ENCODE measurements at places on chromosomes 1 and 21.

GRCh38 chr1:89064632-89065031 is 376 bp downstream of the GBP1 start:
- no peak for DNase-seq

- no peak for DNase-seq
Observed at GRCh38 chr1:245378311-245378722, 223.5 kb downstream of the KIF26B start.

GRCh38 chr1:87760155-87760554 is 431.5 kb downstream of the LMO4 start:
- DNase-seq, result no peak

DNA sequence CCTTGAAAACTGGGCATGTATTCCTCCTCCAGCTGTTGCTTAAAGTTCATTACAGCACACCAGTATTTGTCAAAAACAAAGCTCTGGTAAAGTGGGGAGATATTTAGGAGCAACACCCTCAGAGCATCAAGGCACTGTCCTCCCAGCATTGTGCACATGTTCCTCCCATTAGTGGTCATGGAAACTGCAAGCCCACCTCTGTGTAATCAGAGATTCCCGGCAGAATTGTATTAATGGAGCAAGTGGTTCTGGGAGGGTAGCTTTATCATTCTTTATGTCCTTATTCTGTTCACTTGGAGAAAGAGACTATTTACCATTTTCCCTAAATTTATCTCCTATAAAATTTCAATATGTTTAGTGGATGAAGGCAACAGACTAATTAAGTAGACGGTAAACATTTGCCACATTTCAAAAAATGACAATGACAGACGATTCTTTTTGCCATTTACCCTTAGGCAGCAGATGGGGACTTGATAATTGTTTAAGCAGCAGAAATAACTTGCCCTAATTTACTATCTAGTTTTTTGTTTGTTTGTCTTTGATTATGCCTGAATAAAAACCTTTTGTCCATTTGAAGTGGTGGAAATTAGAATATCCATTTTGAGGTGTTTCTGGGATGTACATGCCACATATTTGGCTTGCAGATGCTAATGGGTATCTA is 289.6 kb upstream of the ST6GALNAC5 start:
- DNase-seq, result no peak

DNA sequence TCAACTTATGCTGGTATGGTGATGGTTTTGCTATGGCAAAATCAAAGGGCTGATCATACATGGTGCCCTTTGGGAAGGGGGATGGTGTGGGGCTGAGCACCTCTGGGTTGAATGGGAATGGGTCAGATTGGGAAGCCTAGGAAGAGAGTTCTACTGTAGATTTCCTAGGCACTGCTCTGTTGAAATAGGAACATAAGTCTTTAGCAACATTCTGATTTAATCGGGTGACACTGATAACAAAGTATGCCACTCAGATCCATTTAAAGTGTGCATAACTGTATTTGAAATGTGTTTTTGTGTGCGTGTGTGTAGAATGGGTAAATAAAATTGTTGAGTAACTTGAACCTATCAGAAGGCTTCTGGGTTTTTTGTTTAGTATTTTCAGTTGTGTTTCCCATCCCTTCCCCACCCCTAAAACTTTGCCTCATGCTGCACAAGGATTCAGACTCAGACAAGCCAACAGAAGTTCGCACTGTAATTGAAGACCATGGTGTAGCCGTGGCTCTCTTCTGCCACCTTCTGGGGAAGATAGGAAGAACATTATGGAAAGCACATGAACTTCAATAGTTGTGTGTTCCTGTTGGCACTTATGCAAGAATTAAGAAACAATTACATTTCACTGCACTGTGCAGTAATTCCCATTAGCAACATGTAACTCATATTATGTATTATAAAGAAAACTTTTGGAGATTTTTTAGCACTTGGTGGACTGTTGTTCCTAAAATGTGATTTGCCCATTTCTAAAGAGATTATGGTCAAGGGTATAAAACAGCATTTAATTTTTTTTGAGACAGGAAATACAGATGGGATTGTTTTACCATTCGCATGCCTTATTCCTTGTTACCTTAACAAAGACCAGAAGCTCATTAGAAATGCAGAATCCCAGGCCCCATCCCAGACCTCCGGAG is 10.9 kb upstream of the C4BPB start:
- DNase-seq, result peak; percentile 54

DNA sequence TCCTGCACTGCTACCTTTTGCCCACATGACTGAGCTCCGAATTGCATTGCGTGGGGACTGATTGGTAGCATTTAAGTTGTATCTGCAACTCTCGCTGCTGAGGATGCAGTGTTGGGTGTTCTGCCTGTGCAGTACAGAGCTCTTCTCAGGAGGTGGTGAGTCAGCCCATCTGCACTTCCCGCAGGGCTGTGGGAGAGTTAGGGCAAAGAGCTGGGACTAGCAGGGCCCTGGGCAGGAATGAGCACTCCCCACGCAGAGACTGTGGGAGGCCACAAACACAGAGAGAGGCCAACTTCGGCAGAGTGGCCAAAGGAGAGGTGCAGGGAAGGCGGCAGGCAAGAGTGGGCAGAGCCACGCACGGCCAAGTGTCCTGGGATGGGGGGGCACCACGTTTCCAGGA is 244.7 kb downstream of the SIPA1L2 start:
- DNase-seq, result no peak

GRCh38 chr1:207336559-207337467 is 15.3 kb downstream of the CD55 start:
- DNase-seq, result peak; percentile 78

DNA sequence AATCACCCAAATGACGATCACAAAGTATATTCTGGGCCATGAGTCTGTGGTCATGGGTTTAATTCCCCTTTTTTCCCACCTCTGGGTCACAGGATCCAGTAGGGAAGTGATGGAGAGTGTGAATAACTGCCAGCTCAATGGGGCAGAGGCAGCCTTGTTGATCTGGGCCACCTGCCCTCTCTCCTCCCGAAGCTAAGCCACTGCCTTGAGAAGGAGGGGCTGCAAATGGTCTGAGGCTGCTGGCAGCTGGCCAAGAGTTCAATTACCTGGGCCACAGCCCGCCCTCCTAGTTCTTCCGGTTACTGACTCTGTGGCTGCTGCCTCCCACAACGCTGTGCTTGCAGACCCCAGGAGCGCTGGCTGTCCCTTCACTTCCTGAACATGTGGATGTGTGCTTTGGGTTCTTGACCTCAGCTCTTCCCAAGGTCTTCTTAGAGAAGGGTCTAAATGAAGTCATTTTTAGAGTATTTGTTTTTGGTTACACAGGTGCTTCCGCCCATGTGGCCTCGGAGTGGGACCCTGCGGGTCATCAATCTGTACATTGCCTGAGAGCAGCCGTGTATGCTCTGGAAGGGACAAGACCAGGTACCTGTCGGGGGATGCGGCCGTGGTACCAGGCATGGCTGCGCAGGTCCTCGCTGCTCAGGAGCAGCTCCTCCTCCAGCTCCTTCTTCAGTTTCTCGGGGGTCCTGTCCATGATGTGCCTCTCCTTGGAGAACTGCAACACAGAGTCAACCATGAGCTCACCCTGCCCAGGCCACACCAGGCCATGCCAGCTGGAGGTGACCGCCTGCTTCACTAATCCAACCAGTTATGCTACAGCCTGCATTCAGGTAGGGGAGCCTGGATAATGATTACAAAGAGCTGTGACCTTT is 89.7 kb downstream of the BCAR3 start:
- DNase-seq, result no peak

DNA sequence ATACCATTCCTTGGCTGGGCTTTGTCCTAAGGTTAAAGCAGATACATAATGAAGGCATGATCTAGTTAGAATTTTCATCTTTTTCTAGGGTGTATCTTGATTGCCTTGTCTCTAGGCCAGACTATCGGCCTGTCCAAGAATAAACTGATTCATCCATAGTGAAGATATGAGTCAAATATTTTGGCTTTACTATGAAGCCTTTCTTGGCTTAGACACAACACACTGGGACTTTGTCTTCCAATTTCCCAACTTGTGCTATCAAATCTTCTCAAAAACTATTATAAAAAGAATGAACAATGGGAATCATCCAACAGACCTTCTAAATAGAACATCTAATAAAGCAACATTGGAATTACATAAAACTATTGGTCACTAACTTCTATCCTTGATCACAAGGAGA is 64.8 kb downstream of the WARS2 start:
- no peak for DNase-seq

DNA sequence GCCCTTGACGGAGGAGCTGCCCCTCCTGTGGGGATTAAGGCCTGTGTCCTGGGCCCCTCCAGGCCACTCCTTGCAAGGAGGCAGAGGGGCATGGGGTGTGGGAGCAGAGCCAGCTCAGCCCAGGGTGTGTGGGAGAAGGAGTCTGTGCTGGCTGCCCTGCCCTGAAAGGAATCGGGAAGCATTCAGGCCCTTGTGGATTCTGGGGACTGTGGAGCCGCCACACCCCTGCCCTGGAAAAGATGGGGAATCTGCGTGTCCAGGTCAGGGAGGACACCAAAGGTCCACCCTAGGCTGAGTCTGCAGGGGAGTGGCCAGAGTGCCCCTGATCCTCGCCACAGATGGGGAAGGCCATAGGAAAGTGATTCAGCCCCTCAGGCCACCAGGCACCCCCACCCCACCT is 16.5 kb upstream of the PRDM16 start:
- DNase-seq, result no peak

DNA sequence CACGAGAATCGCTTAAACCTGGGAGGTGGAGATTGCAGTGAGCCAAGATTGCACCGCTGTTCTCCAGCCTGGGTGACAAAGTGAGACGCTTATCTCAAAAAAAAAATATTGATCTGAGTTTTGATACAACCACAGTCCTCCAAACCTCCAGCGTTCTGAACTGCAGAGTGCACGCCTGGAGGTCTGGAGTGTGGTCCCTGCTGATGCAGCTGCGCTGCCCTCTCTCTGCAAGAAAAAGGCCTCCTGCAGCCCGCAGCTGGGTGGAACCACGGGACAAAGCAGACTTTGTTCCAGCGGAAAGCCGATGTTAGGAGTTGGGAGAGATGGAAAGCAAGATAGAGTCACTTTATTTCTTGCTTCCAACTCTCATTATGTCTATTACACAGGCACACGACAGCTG is 144.9 kb upstream of the SOD1 start:
- no peak for DNase-seq

- DNase-seq, result no peak
Observed at GRCh38 chr21:42500225-42500624, 4.2 kb upstream of the RSPH1 start.

DNA sequence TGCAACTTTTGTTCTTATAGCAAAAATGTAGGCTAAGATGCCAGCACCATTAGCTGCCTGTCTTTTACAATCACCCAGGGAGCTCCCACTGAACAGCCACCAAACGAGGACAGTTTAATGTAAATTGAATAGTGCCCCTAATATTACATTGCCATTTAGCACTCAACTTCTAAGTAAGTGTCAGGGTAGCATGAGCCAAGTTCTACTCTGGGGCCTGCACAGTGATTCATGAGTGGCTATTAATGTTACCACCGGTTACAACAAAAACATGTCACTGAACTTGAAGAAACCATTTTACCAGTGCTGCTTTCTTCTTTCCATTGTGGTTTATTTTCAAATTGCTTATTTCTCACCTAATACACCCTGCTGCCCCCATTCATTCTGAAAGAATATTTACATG is 295.6 kb upstream of the RRP15 start:
- no peak for DNase-seq

- no peak for DNase-seq
Observed at GRCh38 chr1:94697839-94698238, 122.3 kb upstream of the SLC44A3 start.

GRCh38 chr1:51644533-51645197 is 27.8 kb downstream of the OSBPL9 start:
- no peak for DNase-seq

DNA sequence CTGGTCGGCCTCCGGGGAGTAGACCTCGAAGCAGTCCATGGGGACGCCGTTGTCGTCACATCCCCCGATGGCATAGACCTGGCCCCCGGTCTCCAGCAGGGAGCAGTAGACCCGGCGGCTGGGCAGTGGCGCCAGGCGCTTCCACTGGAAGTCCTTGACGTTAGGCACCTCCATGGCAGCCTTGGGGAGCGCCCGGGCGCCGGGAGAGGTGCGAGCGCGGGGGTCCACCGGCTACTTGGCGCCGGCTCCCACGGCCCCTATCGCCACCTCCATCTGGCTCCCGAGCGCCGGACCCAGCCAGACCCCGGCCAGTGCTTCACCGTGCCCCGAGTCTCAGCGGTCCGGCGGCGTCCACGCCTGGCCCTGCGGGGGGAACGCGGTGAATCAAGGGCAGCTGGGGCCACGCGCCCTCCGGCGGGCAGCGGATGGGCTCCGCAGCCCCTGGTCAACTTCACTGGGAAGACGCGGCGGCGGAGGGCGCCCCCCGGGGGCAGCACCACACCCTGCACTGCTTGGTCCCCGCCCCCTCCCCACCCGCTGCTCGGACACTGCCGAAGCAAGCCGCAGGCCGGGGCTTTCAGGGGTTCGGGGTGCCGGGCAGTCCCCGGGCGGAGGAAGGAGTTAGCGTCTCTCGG is 13.2 kb downstream of the KLHDC8A start:
- DNase-seq, result no peak

DNA sequence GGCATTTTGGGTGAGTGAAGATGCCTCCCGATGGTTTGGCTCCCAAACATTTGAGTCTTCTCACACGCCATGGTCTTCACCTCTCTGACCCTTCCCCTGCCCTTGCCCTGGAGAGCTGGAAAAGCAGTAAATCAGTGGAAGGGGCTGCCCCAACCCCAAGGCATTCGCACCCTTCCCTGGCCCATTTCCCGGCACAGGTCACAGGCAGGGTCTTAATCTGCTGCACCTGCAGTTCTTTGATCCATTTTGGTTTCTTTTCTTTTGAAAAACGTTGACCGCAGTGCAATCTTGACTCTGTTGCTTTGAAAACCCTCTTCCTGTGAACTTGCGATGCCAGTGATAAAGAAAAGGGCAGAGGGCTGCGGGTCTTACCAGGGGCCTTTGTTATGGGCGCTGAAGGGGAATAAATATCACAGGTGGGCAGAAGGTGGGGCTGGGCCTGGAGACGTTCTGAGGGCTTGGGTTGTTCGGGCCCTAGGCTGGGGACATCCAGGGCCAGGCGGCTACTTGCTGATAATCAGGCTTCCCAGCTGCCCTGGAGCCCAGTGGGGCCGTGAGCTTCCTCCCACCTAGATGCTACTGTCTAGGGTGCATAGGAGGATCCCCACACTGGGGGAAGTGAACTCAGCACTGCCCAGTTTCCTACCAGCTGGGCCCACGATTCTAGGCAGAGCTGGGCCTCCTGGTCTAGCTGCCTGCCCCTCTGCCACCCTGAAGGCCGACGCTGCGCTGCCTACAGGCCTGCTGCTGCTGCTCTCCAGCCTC is 38.6 kb upstream of the EPS8L3 start:
- no peak for DNase-seq

GRCh38 chr1:207910591-207911354 is at the start of gene CD34:
Gene CD34, minus strand, starts transcription at chr1:207911125. Its CDS starts 45 bp downstream, at chr1:207911080.
- DNase-seq, result no peak
